Stimulated activated CD4-positive, alpha-beta T cell treated with anti-CD3 and anti-CD28 coated beads, TNF-alpha, amount 100 ng/mL, for 1 hour (primary cell): ENCODE measurements at places on chromosomes 12 and 14.

GRCh38 chr14:90760078-90760444 lies 56.2 kb downstream of the TTC7B start:
- no peak for DNase-seq

DNA sequence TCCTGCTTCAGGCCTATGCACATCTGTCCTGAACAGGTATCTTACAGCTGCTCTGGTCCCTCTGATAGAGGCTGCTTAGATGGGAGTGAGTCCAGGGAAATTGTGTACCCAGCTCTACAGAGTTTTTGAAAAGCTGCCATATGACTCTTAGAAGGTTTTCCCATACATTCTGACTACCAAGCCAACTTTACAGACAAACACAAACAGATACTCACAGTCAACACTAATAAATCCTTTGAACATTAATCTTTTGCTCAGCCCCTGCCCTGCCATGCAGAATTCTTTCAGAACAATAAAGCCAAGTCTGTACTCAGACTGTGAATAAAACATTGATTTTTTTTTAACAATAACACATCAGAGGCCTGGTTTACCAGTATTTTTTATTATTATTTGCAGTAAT lies 21.4 kb upstream of the RASSF8 start:
- DNase-seq, result no peak

GRCh38 chr12:88509851-88510250 lies 70.4 kb downstream of the KITLG start:
- DNase-seq, result no peak

DNA sequence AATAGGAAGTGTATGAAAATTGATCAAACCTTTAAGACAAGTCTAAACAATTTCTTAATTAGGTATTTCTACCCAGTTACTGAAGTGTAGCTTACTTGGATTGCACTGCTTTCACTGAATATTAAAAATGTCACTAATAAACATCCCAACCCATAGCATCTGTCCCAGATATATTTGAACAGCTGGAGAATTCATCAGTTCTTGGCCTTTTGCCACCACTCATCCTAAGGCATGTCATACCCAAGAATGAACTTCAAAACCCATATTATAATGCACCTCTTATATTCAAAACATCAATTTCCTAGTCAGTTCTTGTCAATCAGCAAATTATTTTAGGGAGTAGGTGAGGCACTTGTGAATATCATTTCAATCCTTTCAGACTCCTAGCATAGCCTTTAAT lies 392.3 kb downstream of the PAWR start:
- no peak for DNase-seq

DNA sequence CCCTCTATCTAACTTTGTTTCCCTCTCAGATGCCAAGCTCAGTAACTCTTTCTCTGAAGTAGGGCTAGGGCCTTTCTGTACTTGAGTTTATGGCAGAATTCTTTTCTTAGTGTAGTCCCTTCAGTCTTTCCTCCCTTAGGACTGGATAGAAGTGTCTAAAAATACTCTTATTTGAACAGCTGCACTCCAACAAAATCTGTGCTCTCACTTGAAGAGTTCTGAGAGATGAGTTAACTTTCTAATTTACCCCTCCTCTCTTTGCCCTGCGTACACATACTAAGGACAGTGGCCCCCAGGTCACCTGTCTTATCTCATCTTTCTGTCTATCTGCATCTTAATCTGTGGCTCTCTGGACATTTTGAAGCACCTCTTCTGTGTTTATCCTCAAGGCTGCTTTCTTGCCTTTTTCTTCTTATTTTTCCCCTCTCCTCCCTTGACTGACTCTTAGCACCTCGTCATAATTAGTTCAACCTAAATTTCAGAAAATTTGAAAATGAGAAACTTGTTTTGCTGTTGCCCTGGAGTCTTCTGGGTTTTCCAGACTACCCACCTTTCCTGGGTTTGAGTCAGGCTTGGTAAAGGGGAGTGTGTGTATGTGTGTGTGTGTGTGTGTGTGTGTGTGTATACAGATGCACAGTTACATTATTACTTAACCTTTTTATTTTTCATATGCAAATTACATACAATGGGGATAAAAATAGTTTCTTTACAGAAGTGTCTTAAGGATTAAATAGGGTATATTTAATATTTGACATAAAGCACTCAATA lies 23.9 kb downstream of the NCKAP1L start:
- no peak for DNase-seq

DNA sequence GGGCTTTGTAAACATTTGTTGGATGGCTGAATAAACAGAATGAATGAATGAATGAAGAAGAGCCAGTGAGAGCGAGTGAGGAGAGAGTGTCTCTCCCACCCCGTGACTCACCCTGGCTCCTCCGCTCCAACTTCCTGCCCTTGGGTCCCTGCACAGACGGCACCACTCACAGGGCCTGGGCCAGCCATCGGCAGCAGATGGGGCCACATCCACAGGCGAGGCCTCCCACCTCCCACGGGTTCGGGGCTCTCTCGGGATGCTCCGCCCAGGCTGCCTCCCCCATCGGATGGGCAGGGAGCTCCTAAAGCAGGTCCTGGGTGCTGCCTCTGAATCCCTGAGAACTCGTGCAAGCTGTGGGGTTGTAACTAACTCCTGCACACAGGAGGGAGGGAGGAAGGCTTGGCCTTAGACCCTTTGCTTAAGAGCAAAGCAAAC lies 41.3 kb downstream of the CCNK start:
- no peak for DNase-seq
